ENCODE measurements at places on chromosomes 1 and 21.

- DNase-seq, result no peak
These were observed 80.4 kb upstream of the SPATA6 start for GRCh38 chr1:48552420-48552819.

- DNase-seq, result no peak
These were observed 9.1 kb upstream of the GNB1 start for GRCh38 chr1:1899967-1900327.

DNA sequence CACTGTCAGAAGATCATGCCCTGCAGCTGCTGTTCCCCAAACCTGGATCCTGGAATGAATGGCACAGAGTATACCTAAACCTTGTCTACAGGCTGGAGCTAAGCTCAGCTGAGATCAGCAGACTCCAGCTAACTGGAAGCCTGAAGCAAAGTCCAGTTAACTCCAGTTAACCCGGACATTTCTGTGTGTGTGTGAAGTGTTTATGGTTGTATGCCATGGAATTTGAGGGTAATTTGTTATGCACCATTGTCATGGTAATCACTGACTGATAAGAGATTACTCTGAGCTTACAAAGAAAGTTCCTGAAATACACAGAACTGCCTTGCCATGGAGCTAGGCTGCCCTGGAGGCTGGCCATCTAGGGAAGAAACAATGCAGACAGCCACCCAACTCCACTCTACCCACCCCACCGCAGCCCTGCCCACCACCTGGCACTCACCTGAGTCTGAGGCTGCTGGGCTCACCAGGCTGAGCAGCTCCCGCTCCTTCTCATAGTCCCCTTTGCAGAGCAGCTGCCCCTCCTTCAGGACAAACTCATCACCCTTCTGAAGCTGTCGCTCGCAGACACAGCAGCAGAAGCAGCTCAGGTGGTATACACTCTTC lies 107.4 kb downstream of the LMX1A start:
- DNase-seq, result no peak

DNA sequence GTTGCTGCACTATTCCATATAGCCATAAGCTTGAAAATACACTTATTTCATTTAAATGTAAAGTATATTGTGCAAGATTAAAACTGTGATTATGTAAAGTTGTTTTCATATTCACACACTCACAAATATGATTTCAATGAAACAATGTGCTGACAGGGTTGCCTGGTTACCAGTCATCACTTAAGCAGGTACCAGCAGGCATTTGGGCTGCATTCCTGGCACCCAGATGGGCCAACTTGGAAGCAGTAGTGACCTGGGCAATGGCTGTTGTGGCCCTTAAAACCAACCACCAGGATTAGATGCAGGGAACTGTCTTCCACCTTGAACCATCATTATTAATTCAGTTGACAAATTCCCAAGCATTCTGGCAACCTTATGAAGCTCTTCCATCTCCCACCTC lies 45.0 kb upstream of the RASAL2 start:
- no peak for DNase-seq

DNA sequence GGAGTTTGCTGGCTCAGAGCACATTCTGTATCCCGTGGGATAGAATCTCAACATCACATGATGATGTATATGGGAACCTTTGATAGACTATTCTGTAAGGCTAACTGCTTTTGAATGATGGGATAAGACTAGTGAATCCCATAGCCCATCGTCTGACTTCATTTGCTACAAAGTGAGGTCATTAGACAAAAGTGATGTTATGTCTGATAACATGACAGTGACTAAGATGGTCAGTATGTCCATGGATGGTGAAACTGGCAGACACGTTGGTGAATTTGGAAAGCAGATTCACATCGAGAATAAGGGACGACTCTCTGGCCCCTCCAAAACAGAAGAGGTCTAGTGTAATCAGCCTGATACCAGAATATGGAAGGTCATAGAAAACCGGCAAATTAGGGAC lies 108.4 kb downstream of the HHAT start:
- DNase-seq, result no peak

GRCh38 chr21:44199448-44199847 lies 41.3 kb downstream of the ICOSLG start:
- no peak for DNase-seq

DNA sequence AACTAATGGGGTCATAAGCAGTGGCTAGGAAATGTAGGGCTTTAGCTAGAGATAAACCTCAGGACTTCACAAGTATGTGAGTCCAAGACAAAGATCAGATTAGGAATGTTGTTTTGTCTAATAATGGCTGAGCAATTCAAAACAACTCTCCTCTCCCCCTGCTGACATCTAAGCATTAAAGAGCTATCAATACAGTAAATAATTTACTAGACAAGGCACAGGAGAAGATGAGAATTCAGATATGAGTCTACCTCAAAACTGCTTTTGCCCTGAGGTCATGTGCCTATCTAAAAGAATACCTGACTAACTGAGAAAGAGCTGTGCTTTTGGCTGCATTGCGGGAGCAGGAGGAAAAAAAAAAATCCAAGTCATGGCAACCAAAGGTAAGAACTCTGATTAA lies 86.8 kb downstream of the SPATA17 start:
- no peak for DNase-seq

GRCh38 chr1:212628046-212628445 lies 19.5 kb downstream of the ATF3 start:
- DNase-seq, result no peak

- DNase-seq, result peak; percentile 54
These were observed 165.9 kb downstream of the ADGRL4 start for GRCh38 chr1:78840453-78841271.

DNA sequence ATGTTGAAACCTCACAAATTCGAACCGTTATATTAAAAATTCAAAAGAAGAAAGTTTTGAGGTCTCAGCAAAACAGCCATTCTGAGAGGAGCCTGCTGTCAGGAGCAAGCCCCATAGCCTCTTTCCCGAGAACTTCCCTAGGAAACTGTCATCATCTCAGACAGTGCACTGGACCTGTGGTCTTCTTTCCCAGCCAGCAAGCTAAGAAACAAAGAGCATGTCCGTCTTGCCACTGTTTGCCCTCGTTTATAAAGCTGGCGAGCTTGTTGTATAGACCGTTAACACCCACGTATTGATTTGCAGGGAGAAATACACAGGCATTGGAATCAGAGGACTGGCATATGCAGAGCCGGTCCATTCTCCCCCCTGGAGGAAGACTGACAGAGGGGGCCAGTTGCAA lies 407.0 kb downstream of the NPHP4 start:
- peak; percentile 17 for DNase-seq

DNA sequence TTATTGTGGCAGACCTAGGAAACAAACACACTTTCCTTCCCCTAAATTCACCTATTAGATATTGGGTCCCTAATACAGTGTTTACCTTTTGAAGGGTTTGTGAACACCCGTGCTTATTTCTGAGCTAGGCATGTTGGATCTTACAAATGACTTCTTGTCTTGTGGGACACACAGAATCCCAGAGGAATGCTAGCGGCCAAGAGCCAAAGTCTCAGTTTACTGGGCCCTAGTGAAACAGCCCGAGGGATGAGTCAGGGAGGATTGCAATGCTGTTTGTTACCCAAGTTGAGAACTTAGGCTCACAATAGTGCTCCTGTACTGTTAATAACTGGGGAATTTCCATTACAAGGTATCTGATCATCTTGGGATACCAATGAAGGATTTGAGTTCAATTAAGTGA lies 100.1 kb upstream of the AKT3 start:
- no peak for DNase-seq

DNA sequence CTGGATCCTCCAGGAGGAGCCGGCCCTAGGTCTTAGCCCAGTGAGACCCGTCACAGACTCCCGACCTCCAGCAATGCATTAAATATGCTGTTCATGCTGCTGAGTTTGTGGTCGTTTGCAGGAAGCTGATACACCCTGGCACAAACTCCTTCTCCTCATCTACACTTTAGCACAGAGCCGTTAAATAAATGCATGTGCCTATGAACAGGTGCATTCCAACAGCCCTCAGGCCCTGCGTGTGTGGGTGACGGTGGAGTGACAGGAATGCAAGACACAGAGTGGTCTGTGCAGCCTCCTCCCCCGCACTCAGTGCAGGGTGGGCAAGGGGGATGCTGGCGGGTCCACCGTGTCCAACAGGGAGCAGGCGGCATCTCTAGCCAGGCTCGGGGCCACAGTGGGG lies 106.6 kb upstream of the TMPRSS2 start:
- no peak for DNase-seq

DNA sequence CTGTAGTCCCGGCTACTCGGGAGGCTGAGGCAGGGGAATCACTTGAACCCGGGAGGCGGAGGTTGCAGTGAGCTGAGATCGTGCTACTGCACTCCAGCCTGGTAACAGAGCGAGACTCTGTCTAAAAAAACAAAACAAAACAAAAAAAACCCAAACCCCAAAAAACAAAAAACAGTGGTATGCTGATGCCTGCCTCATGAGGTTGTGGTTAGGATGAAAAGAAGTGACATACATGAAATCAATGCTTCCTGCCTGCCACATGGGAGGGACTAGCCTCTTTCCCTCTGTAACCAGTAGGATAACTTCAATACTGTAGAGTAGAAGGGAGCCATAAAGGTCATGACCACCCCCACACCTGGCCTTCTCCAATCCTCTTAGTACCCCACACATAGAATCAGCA lies 55.2 kb downstream of the TENT5C start:
- no peak for DNase-seq

GRCh38 chr1:51937112-51937511 lies 53.4 kb downstream of the RAB3B start:
- DNase-seq, result no peak

DNA sequence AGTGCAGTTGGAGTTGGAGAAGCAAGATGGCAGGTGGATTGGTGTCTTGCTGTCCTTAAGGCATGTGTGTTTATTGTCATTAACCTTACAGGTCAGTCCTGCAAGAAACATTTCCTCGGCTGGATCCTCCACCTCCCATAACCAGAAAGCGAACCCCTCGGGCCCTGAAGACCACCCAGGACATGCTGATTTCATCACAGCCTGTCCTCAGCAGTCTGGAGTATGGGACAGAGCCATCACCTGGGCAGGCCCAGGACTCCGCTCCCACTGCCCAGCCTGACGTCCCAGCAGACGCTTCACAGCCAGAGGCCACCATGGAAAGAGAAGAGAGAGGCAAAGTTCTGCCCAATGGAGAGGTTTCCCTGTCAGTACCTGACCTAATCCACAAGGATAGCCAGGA lies 1.6 kb downstream of the C1orf226 start:
- no peak for DNase-seq

GRCh38 chr1:14055442-14056223 lies 355.6 kb downstream of the PRDM2 start:
- no peak for DNase-seq

DNA sequence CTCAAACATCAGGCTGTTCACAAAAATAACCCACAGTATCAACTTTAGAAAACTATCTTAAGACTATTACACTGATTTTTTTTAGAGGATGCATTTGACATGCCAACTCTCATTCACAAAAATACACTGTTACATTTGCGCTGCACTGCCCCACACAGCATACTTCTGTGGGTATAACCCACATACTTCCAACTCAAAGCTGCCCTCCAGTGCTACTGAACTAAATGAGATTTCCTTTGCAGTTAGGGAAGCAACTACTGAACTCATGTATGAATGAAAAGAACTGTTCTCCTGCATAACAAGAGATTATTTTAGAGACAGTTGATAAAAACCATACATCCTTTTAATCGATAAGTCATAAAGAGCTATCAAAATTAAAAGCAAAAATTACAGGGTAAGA lies 25.8 kb upstream of the GADD45A start:
- DNase-seq, result no peak

- no peak for DNase-seq
These were observed 39.2 kb downstream of the EIF2B3 start for GRCh38 chr1:44947063-44947773.

DNA sequence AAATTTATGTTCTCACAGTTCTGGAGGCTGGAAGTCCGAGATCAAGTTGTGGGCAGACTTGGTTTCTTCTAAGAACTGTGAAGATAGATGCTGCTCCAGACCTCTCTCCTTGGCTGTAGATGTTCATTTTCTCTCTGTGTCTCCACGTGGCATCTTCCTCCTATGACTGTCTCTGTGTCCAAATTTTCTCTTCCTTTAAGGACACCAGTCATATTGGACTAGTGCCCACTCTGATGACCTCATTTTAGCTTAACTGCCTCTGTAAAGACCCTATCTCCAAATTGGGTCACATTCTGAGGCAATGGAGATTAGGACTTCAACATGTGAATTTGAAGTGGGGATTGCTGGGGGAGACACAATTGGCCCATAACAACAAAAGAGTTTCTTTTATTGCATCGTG lies 125.3 kb upstream of the ETS2 start:
- no peak for DNase-seq

GRCh38 chr1:246609632-246610031 lies 43.4 kb downstream of the CNST start:
- DNase-seq, result no peak

GRCh38 chr1:220347654-220348175 lies 75.5 kb upstream of the RAB3GAP2 start:
- DNase-seq, result no peak

GRCh38 chr1:30683699-30684098 lies 39.7 kb downstream of the MATN1 start:
- no peak for DNase-seq

- no peak for DNase-seq
These were observed 23.6 kb upstream of the CCDC17 start for GRCh38 chr1:45647248-45648021.

DNA sequence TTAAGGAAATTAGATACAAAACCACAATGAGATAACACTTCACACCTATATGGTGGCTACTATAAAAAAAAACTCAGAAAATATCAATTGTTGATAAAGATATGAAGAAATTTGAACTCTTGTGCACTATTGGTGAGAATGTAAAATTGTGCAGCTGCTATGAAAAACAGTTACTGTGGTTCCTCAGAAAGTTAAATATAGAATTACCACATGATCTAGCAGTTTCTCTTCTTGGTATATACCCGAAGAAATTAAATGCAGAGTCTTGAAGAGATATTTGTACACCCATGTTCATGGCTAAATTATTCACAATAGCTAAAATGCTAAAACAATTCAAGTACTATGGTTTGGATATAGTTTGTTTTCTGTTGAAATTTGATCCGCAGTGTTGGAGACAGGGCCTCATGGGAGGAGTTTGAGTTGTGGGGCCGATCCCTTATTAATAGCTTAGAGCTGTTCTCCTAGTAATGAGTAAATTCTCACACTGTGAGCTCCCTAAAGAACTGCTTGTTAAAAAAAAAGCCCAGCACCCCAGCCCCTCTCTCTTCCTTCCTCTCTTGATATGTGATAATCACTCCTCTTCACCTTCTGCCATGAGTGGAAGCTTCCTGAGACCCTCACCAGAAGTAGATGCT lies 1412.1 kb downstream of the PLA2G4A start:
- no peak for DNase-seq

- DNase-seq, result no peak
These were observed 211.1 kb downstream of the LRRC40 start for GRCh38 chr1:69994241-69994640.

GRCh38 chr1:10867914-10868598 lies 71.6 kb upstream of the CASZ1 start:
- DNase-seq, result no peak
